ENCODE measurements at places on chromosomes 16 and 17.

GRCh38 chr17:7222093-7222971 is 2.6 kb downstream of the ACADVL start:
- no peak for DNase-seq

DNA sequence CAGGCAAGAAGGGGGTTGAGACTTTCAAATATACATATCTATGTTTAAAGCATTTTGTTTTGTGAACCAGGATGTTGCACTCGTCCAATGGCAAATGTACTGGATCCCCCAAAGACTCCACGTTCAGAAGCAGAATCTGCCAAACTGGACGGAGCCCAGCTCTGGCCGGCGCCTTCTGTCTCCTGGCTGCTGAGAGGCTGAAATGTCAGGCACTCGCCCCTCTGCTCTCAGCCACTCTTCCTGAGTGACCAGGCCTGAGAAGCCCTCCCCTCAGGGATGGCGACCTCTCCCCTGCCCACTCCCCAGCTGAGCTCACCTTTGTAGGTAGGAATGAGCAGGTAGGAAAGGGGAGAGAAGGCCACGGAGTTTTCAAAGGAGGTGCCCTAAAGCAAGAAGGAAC is 187.5 kb upstream of the FOXF1 start:
- DNase-seq = no peak

GRCh38 chr16:35841632-35842031 is 2382.2 kb downstream of the TP53TG3F start:
- no peak for DNase-seq

- DNase-seq = peak; percentile 56
These were observed 129.4 kb upstream of the SEC14L1 start for GRCh38 chr17:77011173-77012011.

DNA sequence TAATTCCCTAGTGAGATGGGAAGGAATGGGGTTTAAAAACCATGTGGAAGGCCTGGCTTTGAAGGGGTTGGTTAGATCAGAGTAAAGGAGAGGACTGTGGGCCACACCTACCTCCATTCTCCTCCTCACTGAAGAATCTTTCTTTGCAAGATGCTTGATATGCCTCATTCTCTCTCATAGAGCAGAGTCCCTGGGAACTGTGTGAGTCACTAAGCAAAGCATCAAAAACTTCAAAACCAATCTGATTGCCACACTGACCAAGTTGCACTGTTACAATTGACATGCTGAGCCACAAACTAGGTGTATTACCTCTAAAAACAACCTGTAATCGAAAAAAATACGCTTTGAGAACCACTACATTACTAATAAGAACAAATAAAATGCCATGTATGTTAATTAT is 2.0 kb downstream of the TUBD1 start:
- DNase-seq = no peak

- DNase-seq = no peak
These were observed 78.0 kb upstream of the DOC2B start for GRCh38 chr17:259341-259976.

DNA sequence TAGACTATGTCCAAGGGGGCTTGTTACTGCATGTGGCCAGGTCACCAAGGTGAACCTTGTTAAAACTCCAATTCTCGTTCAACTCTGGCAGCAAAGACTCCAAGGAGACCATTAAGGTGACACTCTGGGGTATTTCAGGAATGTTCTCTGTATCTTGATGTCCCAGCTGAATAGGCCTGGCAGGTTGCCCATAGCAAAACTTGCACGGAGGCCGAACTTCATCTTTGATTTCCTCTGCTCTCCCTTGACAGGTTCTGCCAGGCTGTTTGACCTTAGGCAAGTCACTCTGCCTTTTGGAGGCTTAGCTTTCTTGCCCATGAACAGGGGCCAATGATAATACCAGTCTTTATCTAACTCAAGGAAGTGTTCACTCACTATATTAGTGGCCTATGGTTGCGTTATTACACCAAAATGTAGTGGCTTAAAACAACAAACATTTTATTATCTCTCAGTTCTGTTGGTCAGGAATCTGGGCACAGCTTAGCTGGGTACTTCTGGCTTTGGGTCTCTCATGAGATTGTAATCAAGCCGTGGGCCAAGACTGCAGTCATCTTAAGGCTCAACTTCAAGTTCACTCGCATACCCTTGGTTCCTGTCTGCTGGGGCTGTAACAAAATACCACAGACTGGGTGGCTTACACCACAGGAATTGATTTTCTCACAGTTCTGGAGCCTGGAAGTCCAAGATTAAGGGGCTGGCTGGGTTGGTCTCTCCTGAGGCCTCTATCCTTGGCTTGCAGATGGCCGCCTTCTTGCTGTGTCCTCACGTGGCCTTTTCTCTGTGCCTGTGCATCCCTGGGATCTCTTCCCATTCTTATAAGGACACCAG is 168.5 kb downstream of the UTP18 start:
- peak; percentile 27 for DNase-seq

- DNase-seq = no peak
These were observed 110.1 kb downstream of the IRX3 start for GRCh38 chr16:54176376-54176901.

GRCh38 chr16:20897922-20898321 is 2.2 kb downstream of the DCUN1D3 start:
- no peak for DNase-seq

DNA sequence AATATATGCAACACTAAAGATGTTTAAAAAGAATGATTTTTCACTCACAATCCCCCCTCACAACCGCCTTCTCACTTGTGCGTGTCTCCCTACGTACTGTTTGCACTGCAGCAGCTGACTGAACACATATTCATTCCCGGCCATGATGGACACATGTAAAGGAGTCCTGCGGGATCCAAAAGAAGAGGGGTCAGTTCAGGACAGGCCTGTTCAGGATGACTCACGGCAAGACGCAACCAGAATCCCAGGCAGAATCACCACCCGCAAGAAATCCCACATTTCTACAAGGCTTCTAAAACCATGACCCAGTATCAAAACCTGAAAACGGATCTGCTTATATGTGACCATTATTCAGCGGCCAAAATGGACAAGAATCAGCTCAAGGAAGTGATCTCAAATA is 52.3 kb downstream of the CYB5D2 start:
- DNase-seq = no peak

DNA sequence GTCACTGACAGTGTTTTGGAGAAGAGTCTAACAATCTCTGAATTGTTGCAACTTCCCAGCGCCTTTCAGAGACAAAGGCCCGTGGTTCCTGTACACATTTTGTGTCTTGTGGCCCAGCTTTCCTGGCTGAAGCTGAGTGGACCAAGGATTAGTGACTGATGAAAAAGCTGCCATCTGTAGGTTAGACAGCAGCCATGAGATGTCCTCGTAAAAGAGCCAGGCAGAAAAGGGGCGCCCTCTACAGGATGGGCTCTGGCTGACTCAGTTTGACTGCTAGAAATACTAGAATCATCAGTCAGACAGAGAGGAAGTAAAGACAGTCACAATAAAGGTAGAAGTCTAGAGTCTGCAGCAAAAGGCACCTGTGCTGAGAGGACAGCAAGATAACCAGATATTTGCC is 26.5 kb upstream of the NF1 start:
- DNase-seq = peak; percentile 46

- no peak for DNase-seq
These were observed 299.7 kb downstream of the C16orf95 start for GRCh38 chr16:87017371-87018012.

- no peak for DNase-seq
These were observed 933 bp upstream of the SNN start for GRCh38 chr16:11667221-11667823.

GRCh38 chr17:6473128-6473767 is 29.0 kb downstream of the PIMREG start:
- peak; percentile 64 for DNase-seq

- DNase-seq = no peak
These were observed 3.9 kb downstream of the PLXDC1 start for GRCh38 chr17:39147221-39148185.

DNA sequence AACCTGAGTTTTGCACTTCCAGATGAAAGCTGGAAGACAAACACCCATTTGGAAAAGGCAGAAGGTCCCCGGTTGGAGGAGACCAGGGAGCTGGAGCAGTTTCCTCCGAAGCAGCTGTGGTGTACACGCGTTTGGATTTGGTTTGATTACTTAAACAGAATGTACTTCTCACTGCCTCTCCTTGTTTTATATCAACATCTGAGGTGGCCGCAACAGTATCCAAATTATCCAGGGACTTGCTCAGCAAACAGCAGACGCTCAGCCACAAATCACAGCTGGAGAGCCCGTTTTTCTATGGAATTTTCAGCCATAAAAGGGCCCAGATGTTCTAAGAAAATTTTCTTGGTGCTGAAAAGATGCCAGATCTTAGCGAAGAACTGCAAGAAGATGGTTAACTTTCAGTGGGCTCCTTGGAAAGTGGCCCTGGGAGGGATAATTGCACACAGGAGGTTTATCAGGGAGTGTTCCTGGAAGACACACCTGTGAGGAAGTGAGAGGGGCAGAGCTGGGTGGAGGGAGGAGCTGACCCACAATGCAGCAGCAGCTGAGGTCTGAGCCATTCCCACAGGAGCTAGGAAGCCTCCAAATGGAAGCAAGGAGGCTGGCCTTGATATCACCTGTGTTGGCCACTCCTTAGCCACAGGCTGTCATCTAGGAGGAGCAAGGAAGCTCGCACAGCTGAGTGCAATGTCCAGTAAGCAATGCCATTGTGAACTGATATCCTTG is 28.9 kb upstream of the CDH5 start:
- no peak for DNase-seq

- peak; percentile 49 for DNase-seq
These were observed 32.1 kb downstream of the NDE1 start for GRCh38 chr16:15682105-15682570.

DNA sequence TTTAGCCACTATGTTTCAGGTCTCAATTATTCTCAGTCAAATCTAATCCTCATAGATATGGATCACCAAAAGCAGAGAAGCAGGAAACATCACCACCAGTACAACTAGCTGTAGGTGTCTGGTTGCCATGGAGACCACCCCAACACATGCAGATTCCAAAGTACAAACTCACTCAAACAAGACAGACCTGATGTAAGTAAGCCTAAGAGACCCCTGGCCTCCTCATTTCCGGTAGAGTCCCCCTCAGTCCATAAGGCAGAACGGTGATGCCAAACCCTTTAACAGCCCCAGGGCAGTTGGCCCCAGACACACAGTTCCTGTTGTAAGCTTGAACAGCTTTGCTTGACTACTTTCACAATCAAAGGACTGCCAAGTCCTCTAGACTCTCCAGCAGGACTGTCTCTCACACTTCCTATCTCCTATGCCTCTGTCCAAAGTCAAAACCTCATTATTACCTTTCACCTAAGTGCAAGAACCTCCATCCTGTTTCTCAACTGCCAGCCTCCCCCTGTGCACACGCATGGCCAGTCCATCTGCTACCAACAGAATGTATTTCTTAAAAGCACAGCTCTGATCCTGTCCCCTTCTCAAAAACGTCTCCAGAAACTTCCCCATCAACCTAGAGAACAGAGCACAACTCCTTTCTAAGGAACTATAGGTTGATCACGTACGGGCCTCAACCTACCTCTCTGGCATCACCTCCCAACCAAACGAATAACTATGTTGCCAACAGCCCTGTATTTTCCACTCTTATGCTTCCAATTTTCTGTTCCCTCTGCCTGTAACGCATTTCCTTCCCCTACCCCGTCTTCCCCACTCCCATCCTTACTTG is 23.9 kb downstream of the SLC39A11 start:
- no peak for DNase-seq

DNA sequence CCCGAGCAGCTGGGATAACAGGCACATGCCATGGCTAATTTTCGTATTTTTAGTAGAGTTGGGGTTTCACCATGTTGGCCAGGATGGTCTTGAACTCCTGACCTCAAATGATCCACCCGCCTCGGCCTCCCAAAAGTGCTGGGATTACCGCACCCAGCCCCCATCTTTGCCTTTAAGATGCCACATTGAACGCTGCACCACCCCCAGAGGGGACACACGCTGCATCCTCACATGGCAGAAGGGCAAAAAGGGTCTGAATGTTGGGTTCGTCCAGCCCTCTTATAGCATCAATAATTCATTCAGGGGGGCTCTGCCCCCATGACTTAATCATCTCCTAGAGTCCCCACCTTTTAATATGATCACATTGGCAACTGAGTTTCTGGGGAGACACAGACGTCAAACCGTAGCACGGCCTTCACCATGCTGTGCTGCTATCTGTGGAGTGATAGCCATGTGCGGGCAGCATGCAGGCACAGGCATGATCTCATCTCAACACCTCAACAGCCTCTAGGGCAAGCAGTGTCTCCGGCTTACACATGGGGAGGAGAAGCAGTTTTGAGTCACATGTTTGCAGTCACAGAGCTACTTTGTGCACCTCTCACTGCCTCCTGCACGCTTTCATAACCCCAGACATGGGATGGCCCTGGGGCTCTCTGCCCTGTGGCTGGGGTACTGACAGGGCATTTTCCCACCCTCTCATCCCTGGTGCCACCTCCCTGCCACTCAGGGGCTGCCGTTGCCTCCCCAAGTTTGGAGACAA is 30.0 kb downstream of the IL21R start:
- DNase-seq = no peak

- no peak for DNase-seq
These were observed 13.3 kb upstream of the CRK start for GRCh38 chr17:1469231-1469852.

DNA sequence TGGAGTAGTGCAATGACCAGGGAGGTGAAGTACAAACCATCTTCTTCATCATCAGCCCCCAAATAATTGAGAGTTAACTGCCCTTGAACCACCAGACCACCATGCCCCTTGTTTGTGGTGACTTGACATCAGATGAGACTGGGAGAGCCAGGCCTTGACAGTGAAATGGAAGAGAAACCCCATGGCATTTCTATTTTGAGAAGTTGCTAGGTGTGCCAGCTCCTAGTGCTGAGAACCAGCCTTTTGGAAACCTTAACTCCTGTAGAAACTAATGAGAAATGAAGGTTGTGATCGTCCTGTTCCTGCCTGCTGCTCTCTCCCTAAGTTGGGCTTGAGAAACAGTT is 2.8 kb downstream of the TMEM94 start:
- DNase-seq = no peak

DNA sequence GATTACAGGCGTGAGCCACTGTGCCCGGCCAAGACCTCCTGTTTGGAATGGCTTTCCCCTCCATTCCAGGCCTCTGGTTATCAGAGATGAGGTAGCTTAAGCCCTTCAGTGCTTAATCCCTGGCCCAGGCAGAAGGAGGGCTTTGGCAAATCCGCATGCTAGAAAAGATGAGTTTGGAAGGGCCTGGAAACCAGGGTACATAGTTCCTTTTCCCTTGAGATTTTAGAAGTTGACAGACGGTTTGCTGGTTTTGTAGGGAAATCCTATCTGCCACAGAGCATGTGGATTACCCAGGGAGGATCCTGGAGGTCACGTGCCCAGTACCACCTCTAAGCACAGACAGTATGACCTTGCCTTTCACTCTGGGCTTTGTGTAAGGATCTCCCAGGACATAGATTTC is 114.7 kb upstream of the CACNG3 start:
- no peak for DNase-seq

Measured in CD4-positive, alpha-beta T cell treated with Interleukin-12 subunit alpha and Interleukin-12 subunit beta, for 1 hour (primary cell).